ENCODE measurements at places on chromosomes 2 and 18.

DNA sequence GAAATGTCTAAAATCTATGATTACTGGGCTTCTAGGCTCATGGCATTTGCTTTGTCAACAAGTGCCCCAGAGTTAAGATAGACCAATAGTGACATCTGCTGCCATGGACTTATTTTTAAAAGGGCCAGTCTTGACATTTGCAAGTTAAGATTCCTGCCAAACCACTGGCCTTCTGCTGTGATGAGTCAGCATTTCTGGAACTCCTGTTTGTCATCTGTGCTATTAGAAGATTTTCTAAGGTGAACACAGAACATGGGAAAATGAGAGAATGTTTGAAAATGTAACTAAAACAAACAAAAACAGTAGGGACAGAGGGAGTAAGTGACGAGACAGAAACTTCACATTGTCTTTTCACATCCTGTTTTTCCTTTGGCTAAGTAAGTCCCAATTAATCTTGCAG is 93.7 kb upstream of the WDR75 start:
- peak; percentile 10 for DNase-seq

DNA sequence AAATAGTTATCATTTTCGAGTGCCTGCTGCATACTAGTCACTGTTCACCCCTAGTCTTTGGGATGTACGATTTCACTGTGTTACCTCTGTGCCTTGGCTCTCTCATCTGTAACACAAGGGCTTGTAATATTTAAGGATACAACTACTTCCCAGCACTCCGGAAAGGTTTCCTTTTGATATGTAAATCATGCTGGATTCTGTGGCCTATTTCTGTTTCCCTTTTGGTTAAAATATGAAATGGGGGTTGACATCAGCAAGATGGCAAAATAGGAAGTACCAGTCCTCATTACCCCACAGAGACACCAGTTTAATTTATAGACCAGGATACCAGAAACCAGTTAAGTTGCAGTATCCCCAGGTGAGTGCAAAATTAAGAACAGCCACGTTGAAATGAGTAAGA is 23.5 kb downstream of the PSMG2 start:
- DNase-seq, result no peak

DNA sequence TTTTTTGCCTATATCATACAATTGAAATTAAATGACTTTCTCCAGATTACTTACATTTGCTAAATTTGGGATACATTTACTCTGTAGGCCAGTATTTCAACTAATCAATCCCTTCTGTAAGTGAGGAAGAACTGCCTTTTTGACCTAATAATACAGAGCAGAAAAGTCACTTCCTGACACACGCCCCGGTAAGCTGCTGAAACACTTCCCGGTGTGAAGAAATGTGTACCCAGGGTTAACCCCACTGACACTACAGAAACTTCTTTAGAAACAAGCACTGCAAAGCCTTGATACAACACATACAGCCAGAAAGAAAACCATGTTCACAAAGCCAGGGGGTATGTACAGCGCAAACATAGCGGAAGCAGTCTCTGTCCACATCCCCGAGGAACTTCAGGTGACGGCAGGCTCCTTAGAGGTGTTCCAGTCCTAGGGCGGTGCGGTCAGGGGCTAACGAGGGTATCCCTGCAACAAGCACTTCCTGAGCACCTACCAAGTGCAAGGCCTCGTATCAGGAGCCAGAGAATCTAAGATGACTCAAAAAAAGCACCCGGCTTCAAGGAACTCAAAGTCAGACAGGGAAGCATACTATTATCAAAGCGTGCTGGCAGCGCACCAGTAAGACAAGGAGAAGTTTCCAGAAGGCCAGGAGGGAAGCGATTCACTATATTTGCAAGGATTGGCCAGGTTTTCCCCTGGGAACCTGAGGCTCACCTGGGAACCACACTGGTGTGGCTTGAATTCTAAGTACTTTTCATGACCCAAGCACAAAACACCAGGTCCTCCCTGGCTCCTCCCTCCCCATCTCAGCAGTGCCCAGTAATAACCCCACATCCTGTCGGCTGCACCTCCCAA is 46.6 kb downstream of the ZNF516 start:
- DNase-seq, result no peak

DNA sequence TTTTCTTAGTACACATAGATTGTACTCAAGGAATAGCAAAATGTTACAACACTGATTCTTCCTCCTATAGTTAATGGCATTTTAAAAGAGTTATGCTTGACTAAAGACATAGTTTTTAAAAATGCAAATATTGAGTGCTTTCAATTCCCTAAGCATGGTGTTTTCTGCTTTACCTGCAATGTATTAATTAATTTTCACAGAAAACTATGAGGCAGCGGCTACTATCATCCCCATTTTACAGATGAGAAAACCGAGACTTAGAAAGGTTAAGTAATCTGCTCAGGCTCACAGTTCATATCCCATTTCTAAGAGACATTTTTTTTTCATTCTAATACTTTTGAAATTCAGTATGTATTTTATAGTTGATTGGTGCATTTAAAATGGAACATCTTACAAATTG is 38.0 kb downstream of the BMP10 start:
- no peak for DNase-seq

DNA sequence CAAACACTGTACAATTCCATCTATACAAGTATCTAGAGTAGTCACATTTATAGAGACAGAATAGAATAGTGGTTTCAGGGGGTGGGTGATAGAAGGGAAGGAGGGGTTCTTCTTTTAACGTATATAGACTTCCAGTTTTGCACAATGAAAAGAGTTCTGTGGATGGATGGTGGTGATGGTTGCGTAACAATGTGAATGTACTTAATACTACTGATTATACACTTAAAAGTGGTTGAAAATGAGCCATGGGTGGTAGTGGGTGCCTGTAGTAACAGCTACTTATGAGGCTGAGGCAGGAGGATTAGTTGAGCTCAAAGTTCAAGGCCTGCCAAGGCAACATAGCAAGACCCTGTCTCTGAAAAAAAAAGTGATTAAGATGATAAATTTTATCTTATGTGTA is 85.8 kb downstream of the SETBP1 start:
- DNase-seq, result no peak

DNA sequence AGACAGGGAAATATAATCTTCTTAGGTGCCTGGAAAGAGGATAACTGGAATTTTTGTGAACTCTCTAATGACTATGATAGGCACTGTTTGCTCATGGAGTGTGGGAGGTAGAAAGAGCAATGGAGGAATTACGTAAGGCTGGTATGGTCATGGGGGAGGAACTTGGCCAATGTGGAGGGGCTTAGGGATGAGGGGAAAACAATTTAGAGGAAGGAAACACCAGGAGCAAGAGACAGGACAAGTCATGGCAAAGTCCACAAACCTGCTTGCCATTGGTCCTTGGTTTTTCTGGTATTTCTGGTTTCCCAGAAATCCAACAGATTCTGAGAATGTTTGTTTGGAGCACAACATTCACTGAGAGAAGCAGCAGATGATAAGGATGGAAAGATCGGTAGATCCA is 274.2 kb downstream of the DYSF start:
- no peak for DNase-seq

GRCh38 chr2:207394812-207395534 is 134.8 kb upstream of the CREB1 start:
- DNase-seq, result no peak

DNA sequence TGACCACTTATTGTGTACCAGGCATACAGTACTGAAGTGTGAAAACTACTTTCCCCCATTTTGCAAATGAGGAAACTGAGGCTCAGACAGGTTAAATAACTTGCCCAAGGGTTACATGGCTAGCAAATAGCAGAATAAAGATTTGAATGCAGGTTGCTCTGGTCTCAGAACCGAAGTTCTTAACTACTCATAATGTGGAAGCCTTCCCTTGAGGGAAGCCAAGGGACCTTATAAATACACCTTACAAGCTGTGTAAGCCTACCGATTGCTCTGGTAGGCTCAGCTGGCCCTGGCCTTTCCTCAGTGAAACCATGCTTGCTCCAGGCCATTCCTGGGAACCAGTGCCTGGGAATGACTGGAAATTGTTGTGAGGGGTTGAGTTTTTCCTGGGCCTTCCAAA is 114.6 kb upstream of the CDCA7 start:
- no peak for DNase-seq

- DNase-seq, result no peak
These were observed 9.5 kb downstream of the FASTKD2 start for GRCh38 chr2:206774871-206775270.

DNA sequence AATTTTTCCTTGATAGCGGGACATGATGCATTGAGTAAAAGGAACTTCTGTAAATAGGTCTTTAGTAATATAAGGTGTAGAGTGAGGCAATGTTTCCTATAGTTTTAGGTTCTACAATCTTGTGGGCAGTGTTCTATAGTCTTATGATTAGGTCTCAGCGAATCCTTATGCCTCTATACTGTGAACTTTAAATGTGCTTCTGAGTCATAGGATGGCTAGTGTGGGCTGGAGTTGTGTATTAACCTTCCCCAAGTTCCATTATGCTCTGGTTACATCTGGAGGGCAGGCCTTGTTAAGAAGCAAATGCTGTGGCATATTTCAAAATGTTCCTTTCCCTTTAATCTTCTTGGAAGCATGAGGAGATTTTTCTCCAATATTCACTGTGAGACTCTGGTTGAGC is 73.5 kb downstream of the ROCK2 start:
- DNase-seq, result no peak

DNA sequence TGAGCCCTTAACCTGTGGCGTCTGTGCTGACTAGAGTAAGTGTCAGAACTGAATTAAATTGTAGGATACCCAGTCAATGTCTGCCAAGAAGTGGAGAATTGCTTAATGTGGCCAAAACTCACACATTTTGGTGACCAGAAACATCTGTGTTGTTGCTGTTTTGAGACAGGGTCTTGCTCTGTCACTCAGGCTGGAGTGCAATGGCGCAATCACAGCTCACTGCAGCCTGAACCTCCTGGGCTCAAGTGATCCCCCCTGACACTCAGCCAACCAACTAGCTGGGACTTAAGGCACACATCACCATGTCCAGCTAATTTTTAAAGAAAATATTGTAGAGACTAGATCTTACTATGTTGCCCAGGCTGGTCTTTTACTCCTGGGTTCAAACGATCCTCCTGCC is 34.4 kb upstream of the RTN4 start:
- no peak for DNase-seq

GRCh38 chr18:63409301-63409700 is 13.0 kb downstream of the VPS4B start:
- no peak for DNase-seq

DNA sequence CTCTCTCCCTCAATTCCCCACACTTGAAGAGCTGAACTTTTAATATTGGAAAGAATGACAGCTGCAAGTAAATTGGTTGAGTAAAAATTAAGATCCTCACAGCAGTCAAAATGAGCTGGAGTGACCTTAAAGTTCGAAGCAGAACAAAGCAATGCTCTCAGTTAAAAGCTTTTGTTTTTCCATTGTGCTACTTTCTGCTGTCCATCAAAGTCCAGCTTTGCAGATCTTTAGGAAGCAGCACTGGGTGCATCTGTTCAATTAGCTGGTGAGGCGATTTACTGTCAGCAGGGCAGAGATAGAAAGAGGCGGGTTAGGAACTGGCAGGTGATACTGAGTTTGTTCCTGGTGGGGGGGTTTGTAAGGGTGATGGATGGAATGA is 834.8 kb downstream of the CPS1 start:
- DNase-seq, result no peak

- no peak for DNase-seq
These were observed 29.5 kb downstream of the TMEM163 start for GRCh38 chr2:134689315-134689714.

GRCh38 chr2:236612737-236613136 is 43.1 kb downstream of the ACKR3 start:
- no peak for DNase-seq

DNA sequence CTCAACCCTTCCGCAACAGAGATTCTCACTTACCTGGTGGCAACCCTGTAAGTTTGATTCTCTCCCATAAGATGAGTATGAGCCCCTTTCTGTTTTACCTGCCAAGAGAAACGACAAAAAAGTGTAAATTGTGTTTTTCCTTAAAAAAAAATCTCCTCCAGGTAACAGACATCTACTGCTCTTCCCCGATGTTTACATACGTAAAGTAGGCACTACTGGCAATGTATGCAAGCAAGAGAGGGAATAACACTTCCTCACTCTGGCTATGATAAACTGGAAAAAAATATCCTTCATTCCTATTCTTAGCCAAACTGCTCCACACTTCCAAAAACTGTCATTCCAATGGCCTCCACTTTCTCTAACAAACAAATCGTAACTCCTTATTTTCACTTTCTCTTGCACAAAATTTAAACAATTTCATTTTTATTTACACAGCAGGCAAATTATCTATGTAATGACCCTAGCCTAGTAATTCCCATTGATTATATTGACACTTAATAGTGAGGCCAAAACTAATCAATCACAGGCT is 184.5 kb downstream of the TCF4 start:
- DNase-seq, result no peak

DNA sequence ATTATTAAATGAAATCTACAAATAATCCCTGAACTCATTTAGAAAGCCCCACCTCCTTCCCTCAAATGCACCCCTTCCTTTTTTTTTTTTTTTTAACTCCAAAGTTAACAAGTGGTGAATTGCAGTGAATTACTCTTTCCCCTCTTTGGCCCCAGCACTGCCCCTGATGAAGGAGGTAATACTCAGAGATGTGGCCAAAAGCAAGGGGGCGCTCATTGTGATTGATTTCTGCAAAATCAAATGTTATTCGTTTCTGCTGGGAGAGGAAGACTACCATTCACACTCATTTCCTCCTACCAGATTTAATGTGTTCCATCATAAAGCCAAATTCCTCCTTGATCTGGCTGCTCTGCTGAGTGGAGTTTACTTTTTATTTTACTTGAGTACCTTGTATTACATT is 259.4 kb downstream of the GPD2 start:
- DNase-seq, result no peak

DNA sequence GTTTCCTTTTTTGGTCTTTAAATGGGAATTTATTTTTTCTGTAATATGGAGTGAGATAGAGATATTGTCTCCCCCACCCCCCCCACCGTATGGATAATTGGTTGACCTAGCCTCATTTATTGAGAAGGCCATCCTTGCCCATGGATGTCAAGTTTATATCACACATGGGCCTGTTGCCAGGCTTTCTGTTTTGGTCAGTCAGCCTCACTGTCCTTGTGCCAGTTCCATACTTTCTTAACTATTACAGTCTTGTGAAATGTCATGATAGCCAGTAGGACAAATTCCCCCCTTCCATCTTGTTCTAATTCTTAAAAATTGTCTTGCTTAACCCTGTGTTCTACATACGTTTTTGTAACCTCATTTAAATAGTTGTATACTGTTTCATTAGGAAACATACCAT is 12.5 kb downstream of the BABAM2 start:
- DNase-seq, result no peak

GRCh38 chr2:195468771-195469170 is 188.3 kb upstream of the SLC39A10 start:
- DNase-seq, result no peak

GRCh38 chr2:189581354-189582139 is 961 bp upstream of the SLC40A1 start:
- peak; percentile 21 for DNase-seq

DNA sequence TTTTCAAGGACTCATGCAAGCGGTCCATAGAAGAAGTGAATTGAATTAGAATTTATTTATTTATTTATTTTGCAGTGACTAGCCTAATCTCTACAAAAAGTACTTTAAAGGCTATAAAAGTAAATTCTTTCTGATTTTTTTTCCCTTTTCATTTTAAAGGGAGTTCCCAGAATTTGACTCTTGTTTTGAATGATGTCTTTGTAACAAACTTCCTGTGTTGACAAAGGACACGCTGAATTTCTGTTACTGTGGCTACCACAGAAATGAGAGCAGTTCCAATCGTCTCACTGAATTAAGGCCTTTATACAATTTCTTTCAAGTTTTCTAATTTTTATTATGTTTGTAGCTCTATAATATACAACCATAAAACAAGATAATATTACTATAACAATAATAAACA is 46.3 kb upstream of the LPIN2 start:
- no peak for DNase-seq
